Stimulated activated CD4-positive, alpha-beta T cell treated with anti-CD3 and anti-CD28 coated beads, TNF-alpha, amount 100 ng/mL, for 24 hours (primary cell): ENCODE measurements at places on chromosomes 3 and 15.

- no peak for DNase-seq
Observed at GRCh38 chr3:72993391-72993790, 3.2 kb upstream of the PPP4R2 start.

DNA sequence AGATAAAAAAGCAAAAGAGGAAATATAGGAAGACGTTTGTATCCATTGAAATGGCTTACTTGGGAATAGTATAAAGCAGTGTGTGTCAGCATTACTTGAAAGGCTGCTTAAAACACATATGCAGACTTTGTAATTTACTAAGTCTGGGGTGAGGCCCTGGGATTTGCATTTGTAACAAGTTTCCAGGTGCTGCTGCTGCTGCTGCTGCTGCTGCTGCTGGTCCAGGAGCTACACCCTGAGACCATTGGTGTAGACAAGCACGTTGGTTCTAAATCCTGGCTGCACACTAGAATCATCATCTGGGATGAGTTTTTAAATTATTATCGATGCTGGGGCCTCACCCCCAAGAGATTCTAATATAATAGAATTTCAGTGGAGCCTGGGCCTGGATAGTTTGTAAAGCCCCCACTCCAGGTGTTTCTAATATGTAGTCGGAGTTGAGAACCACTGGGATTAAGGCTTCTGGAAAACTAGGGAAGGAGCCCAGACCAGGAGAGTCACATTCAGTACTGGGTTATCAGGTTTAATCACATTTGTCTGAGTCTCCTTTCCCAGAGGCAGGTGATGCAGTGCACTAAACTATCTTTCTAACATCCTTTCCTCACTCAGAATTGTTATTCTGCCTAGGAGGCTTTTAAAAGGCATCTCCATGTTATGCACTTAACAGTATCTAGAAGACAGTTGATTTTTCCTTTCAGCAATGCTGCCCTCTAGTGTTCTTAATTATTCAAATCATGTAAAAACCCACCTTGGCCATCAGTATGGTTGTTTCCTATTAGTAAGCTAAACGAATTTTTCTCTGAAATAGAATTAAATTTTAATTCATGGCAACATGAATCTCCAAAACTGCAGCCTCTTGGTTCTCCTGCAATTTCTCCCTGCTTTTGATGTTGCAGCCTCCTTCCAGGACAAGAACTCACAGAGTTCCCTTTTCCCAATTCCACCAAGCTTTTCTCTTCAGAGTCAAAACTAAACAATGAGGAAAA, 45.4 kb downstream of the SSR3 start:
- no peak for DNase-seq

GRCh38 chr3:12471241-12471640, 13.0 kb upstream of the TSEN2 start:
- peak; percentile 69 for DNase-seq

- DNase-seq = no peak
Observed at GRCh38 chr15:58212909-58213526, 74.8 kb downstream of the AQP9 start.

DNA sequence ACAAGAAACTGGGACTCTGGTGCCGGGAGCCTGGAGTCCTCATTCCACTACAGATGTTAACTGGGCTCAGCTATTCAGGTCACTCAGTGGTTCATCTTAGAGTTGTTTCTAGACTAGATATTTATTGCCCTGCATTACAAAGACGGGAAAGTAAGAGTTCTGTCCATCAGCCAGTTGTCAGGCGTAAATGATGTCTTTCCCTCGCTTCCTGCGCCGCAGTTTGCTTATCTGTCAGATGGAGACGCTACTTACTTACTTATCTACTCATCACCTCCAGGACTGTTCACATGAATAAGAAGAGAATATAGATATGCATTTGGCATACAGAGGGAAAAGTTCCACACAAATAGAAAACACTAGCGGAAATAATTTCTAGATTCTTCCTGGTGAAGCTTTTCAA, 47.8 kb upstream of the CGNL1 start:
- no peak for DNase-seq

GRCh38 chr15:29089731-29090616, 179.6 kb downstream of the NSMCE3 start:
- no peak for DNase-seq

- no peak for DNase-seq
Observed at GRCh38 chr3:127865941-127866340, 43.6 kb upstream of the MGLL start.

DNA sequence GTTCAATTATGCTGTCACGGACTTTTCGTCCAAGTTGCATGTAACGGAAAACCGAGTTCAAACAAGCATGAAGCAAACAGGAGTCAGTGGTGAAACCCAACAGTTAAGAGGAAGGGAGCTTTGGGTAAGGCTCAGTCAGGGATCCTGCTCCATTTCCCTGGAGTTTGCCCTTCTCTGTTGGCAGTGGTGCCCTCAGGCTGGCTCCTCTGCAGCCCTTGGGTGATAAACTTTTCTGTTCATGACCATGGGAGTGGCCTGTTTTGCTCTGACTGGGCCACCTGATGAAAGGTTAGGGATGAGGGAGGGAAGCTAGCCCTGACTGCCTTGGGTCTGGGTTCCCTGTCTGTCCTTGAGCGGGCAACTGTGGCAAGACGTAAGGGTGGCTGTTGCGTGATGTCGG, 16.1 kb downstream of the CHAC1 start:
- DNase-seq = no peak

- no peak for DNase-seq
Observed at GRCh38 chr15:86018679-86019078, 61.0 kb upstream of the AGBL1 start.

DNA sequence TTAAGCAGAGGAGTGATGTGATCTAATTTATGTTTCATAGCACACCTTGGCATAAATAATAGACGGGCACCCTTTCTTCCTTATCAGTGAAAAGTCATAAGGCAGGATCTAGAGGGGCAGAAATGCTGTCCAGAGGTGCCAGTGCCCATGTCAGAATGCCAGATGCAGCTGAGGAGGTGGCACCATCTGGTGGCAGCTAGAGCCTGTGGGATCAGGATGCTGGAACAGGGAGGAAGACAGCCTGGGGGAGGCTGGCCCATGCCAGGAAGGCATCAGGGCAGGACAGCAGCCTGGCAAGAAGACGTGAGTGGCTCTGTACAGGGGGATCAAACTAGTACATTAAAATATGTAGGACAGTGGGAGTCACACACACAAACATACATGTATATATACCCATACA, 16.5 kb downstream of the MYH15 start:
- no peak for DNase-seq

- no peak for DNase-seq
Observed at GRCh38 chr3:70726096-70726938, 413.9 kb upstream of the MDFIC2 start.

- no peak for DNase-seq
Observed at GRCh38 chr15:20340331-20340811, 201.2 kb downstream of the GOLGA6L6 start.

DNA sequence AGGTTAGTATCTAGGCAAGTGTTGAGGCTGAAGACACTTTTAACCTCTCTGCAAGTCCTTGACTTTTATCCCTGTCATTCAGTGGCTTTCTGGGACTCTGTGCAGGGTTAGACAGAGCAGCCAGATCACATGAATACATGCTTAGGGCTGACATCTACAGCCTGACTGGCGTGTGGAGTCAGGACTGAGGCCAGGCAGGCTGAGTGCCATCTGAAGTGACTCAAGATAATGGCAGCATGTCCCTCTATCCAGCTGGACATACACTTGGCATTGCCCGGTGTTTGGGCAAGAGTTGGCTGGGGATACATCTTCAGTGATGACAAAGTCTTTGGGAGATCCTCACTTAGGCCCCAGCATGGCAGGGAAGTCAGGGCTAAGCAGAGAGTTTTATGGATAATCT, 22.4 kb downstream of the DUOX2 start:
- DNase-seq = no peak

DNA sequence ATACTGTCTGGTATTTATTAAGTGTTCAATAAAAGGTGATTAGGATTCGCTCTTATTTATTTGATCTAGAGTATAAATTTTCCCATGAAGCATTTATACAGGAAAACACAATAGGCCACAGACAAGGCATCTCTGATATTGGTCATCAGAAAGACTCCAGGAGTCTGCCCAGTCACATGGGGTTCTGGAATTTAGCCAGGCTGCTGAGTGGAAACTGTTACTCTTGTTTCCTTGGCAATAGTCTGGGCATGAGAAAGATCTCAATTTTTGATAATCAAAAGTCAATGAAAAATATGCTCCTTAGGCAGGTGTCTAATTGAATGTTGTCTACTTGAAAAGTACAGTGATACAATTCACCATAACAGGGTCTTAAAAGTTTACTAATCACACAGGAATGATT, 161.2 kb downstream of the FRMD5 start:
- DNase-seq = no peak

DNA sequence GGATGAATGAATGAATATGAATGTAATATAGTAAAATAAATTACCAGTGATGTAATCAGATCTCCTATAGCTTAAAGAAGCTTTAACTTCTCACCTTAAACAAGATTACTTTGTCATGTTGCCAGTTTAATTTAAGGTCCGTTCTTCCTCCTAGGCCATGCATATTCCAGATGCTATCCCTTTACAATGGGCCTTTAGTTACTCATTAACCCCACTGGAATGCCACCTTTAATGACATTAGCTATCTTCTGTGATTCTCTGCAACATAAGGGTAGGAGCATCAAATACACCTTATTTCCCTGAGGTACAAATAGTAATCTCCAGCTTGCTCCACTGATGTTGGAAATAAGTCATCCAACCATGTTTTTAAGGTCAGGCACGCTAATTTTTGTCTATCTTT, 63.0 kb upstream of the TIMP4 start:
- DNase-seq = no peak

- DNase-seq = no peak
Observed at GRCh38 chr3:73868688-73869315, 244.1 kb upstream of the PDZRN3 start.

DNA sequence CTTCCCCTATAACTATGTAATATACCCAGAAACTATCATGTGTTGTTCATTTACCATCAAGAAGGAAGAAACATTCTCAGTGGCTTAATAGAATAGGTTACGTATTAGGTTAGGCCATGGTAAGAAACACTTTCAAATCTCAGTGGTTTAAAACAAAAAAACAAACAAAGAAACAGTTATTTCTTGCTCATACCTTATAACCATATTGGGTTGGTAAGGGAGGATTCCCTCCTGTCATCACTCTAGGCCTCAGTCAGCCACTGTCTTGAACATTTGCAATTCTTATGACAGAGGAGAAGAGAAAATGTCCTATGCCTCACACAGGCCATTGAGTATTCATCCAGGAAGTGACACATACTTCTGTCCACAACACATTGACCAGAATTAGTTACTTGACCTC, 727.7 kb upstream of the NECTIN3 start:
- no peak for DNase-seq
